ENCODE measurements at places on chromosomes 13 and 19. TPM values are rescaled to one million over a fixed set of nuclear protein-coding genes. Genes with fewer than 3 reads are reported as not detected.

The LILRB4 gene
- not detected for total RNA-seq

The PSG2 gene
- not detected for total RNA-seq

The ATP4A gene
- not detected for total RNA-seq

The INSR gene
- 3.7 TPM for total RNA-seq

The RBM42 gene
- 148 TPM for total RNA-seq

The SLITRK5 gene
- 0.58 TPM for total RNA-seq

The OVOL3 gene
- 0.78 TPM for total RNA-seq

The SPACA6 gene
- 12.7 TPM for total RNA-seq

The ZBTB7A gene
- total RNA-seq, result 24.0 TPM

The LILRB2 gene
- 0.05 TPM for total RNA-seq

The C1QTNF9 gene
- total RNA-seq, result not detected

The PGLYRP2 gene
- not detected for total RNA-seq

The PBX4 gene
- total RNA-seq, result 1.3 TPM

The SLC17A7 gene
- 0.71 TPM for total RNA-seq

The RFPL4AL1 gene
- total RNA-seq, result not detected

The MYO1F gene
- total RNA-seq, result 0.48 TPM
